ENCODE measurements at places on chromosomes 11 and 22.

GRCh38 chr11:134070342-134070845, 1.5 kb downstream of the JAM3 start:
- no peak for DNase-seq

- DNase-seq: no peak
Observed at GRCh38 chr11:95727111-95727510, 62.5 kb downstream of the FAM76B start.

DNA sequence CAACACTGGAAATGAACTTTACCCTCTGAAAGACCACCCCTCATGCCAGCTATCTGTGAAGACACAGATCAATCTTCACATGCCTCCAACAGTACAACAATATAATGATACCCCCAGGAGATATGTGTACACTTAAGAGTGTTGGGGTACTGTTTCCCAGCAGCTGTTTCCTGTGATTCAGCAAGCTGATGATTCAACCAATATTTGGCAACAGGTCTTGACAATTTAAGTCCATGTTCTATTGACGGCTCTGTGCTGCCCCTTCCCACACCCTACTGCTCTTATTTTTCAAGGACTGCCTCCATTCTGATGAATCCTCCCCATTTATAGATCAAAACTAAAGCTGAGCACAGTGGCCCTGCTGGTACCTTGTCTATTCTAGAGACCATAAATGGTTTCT, 6.6 kb downstream of the SNX19 start:
- DNase-seq: no peak

- no peak for DNase-seq
Observed at GRCh38 chr22:44108806-44109385, 71.8 kb upstream of the PARVG start.

DNA sequence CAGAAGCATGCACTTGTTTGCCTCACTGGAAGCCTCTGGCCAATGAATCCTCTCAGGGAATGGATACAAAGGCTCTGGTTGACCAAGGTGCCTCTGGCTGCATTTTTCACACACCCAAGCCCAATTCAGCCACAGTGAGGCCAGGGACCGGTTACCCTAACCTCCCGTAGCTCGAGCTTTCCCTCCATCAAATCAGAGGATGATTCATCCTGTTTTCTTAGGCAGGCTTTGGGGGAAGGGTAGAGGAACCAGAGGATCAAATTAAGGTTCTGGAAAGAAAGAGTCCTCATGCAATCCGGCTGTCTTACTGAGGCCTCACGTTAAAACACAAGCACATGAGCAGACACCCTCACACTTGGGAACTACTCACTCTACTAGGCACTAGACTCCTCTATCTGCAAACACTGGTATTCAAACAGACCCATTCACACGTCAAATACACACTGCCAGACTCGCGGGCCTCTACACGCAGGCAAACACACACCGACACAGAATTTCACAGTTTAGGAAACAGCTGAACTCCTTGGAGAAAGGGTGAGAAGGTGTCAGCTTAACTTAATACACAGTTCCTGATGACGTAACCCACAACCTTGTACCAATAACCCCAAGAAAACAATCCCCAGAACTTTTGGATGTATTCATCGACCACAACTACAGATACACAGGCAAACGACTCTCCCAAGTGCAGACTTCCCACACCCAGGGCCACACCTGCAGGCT, 12.4 kb downstream of the NRXN2 start:
- DNase-seq: no peak

DNA sequence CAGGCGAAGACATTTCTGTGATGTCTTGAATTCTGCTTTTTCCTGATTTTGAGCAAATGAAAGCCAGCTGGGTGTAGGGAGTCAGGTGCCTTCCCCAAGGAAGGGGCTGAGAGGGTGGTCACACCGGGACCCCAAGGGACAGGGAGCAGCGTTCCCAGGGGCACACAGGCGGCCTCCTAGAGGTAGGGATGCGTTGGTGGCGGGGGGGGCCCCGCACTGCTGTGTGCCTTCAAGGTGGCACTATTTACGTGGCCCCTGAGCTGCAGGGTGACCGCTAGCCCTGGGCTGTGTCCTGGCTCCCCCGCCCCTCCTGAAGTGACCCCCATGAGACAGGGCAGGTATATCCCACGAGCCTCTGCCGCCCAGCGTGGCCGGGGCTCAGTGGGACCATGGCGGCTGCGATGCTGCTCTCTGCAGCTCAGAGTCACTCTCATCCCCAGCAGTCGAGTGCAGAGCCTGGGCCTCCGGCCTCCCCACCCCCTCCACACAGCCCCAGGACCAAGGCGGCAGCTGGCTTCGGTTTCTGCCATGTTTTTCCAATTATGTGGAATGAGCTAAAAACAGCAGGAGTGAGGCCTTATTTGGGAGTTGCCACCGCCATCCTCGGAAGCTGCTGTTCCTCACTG, 60.9 kb downstream of the LRP5 start:
- DNase-seq: no peak

DNA sequence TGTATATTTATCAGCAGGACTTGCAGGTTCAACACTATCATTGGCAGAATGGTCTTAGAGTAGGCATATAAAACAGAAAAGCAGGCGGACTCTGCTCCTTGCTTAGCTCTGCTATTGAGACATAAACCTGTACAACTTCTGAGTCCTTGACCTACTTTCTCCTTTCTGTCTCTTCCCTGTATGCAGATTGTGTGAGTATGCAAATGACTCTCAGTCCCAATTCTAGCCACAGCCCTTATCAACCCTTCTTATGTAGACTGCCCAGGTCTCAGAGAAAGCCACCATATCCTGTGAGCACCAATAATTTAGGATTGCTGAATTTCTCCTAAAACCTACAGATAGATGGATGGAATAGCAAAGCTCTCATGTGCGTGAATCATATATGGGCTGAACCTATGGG, 367.6 kb upstream of the DDI1 start:
- no peak for DNase-seq

DNA sequence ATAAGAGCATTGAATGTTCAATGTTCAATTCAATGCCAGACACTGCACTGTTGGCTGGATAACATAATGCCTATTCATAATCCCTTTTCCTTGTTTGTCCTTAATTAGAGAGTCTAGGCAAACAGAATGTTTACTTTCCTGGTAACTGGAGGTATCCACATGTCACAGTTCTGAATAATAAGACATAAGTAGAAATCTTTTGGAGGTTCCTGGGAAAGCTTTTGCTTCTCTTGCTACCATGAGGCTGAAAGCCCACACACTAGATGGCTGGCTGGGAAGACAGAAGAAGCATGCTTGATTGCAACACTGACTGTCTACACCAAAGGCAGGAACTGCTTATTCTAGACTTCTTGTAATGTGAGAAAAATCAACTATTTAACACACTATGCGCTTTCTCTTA, 79.5 kb downstream of the GAB2 start:
- no peak for DNase-seq

DNA sequence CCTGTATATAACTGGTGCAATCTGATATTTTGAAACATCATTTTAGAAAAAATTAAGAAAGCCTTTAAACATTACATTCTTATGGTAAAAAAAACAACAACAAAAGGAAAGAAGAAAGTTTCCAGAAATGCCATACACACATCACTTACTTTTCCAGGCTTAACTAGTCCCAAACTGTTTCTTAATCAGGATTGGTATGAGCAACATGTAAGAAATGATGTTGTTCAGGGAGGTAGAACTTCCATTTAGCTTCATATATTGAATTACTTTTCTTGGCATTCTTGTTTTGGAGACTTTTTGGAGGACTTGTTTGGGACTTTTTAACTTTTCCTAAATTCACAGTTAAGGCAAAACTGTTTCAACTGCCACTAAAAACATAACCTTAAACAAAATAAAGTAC, 791.5 kb downstream of the METTL15 start:
- DNase-seq: no peak

GRCh38 chr11:21866781-21867180, 326.1 kb upstream of the ANO5 start:
- DNase-seq: no peak

DNA sequence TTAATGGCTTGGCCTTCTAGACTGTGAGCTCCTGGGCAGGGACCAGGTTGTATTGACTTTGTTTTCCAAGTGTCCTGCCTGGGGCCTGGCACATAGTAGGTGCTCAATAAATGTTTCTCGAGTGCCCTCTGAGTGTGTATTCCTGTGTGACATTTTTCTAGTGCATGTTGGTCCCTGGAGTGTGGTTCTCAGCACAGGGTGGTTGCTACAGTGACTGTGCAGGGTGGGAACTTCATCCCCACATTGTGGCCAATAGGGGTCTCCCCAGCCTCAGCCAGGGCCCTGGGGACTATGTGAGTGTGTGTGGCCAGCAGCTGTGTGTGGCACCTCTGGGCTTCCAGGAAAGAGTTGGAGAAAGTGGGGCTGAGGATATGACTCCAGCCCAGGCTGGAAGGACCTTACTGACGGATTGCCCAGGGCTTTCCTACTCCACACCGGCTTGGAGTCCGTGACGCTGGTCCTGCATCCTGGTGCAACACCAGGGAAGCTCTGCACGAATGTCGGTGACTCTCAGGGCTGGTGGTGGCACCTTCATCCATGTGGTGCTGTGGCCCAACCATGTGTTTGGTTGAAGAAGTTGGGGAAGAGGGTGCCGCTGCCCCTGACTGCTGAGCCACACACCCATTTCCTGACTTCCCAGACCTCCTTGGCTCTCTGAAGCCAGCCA, 9.0 kb upstream of the MARK2 start:
- no peak for DNase-seq

GRCh38 chr11:134582770-134583095, 170.7 kb upstream of the B3GAT1 start:
- DNase-seq: no peak

DNA sequence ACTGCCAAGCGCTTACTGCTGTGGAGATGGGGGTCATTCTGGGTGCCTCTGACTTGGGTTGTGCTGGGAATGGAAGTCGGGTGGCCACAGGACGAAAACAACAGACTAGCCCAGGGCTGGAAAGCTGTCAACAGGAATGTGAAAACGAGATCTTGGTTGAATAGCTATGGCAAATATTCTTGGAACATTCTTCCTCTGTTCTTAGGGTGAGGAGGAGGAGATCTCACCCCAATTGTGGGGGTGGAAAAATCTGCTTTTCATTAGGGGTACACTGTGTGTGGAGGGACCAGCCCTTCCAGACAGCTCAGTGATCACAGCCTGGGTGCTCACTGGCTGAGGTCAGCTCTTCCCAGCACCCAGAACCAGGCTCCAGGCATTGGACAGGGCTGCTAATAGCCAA, 52.0 kb upstream of the PRSS23 start:
- DNase-seq: no peak

GRCh38 chr22:29041408-29041807, 20.2 kb downstream of the C22orf31 start:
- no peak for DNase-seq

GRCh38 chr11:63020671-63021291, 5.1 kb upstream of the SLC22A8 start:
- DNase-seq: no peak

DNA sequence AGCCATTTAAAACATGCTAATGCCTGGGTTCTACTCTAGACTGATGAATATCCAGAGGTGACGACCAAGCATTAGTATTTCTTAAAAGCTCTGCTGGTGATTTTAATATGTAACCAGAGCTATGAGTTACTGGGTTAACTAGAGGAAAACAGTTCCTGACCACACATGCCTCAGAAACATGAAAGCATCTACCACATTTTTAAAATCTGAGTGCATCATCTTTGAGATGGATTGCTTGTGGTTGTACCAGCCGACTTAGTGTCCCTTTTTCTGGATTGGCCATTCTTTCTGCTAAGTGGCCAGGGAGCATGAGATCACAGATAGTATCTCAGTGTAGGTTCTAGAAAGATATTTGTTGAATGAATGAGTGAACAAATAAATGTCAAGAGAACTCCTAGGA, 152.4 kb downstream of the NTM start:
- no peak for DNase-seq

DNA sequence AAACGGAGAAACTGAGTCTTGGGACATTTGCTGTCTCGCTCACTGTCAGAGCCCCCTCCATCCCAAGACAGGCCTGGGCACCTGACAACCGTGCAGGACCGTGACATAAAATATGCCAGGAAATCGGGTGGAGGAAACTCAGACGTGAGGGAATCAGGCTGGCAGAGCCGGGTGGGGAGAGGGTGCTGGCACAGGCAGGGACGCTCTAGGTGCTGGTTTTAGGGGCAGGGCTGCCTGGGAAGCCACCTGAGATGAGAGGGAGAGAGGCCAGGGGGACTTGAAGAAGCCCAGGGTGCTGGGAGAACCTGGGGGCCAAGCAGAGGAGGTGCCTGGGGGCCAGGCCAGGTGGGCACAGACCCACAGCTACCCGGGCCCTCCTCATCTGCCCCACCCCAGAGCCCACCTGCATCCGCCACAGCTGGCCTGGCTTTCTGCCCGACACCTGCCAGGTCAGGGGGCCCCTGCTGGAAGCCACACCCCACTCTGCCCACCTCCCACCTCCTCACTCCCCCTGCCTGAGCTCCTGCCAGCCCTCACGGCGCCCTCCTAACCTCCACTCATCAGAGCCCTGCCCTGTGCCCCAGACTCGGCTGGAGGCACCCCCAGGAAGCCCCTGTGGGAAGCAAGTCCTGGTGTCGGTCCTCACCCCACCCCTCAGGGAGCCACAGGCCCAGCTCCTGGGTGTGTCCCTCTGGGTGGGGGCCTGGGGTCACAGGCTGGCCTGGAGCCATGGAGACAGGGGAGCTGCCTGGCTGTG, 27.3 kb upstream of the MUC5AC start:
- no peak for DNase-seq

- DNase-seq: no peak
Observed at GRCh38 chr11:12777208-12777874, 103.1 kb downstream of the TEAD1 start.

- no peak for DNase-seq
Observed at GRCh38 chr11:114174712-114175495, 115.4 kb downstream of the ZBTB16 start.

DNA sequence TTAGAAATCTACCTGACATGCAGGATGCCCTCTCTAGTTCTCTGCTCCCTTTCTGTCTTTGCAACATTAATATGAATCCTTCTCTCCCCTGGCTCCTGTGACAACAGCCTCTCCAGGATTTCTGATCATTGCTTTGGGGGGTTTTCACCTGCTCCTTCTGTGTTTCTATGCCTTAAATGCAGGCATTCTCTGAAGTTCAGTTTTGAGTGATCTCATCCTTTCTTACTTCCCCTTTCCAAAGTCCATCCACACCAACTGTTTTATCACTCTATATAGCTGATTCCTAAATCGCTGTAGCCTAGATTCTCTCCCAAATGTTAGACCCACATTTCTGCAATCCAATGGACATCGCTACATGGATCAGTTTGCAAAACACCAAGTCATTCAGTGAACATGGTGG, 330.7 kb upstream of the NCAM1 start:
- DNase-seq: no peak

- DNase-seq: no peak
Observed at GRCh38 chr11:88815505-88815904, 250.3 kb downstream of the GRM5 start.

DNA sequence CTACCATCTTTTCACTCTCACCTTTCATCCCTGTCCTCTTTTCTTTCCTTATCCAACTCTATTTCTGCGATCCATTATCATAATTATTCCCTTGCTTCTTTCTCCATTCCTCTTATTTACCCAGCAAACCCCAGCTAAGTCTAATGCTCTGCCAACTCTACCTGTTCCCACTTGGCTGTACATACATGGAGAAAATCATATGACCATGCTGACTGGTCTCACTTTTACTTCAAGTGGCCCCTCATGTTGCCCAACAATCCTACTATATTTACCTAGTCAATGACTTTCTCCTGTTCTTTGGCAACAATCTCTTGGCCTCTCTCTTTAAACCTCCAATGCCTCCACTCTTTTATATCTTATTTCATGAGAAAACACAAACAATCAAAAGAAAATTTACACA, 94.1 kb downstream of the USP35 start:
- DNase-seq: no peak

GRCh38 chr11:15145151-15145550, 30.4 kb downstream of the INSC start:
- DNase-seq: no peak

GRCh38 chr11:72443016-72443415, 8.7 kb upstream of the CLPB start:
- DNase-seq: no peak
